NCI-H1417 treated with DMSO at 0.1 percent for 48 hours (cell line): ENCODE measurements at places on chromosomes 3 and 15.

DNA sequence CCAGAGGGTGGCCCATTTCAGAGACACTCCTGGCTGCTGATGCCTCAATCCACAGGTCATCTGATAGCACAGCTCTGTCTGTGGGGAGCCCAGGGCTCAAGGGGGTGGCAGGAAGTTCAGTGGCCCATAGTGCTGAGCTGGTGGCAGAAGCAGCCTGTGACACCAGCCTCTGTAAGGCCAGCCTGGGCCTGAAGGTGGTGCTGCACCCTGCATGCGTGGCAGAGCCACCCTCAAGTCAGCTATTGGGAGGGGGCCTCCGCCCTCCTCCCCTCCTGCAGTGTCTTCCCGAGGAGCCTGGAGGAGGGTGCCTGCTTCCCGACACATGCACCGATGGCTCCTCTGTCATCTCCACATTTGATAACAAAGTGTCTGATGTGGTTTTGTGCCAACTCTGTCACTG lies 3.0 kb downstream of the PLA1A start:
- DNase-seq, result no peak

DNA sequence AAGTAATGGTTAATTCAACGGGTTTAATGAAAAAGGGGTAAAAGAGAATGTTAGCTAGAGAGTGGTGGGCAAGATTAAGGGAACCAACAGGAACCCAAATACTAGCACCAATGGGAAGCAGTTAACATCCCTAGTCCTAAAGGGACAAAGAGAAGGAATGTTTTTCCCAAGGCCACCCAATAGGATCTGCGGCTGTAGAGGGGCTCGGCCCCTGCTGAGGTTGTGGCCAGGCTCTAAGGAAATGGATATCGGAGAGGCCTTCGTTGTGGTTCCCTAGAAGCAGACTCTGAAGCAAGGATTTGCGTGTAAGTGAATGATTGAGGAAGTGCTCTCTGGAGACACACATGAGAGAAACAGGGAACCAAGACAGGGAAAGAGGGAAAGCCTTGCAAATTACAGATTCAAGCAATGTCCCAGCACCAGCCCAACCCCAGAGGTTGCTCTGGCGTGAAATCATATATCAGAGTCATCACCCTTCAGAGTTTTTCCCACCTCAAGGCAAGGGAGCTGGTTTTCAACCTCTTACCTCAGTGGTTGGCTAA lies 83.6 kb upstream of the TNIK start:
- no peak for DNase-seq

DNA sequence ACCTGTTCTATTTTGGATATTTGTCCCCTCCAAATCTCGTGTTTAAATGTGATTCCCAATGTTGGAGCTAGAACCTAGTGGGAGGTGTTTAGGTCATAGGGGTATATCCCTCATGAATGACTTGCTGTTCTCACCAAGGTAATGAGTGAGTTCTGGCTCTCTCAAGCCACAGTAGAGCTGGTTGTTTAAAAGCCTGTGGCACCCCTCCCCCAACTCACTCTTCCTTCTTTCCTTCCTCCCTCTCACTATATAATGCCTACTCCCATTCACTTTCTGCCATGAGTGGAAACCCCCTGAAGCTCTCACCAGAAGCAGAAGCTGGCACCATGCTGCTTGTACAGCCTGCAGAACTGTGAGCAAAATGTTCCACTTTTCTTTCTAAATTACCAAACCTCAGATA lies 341.1 kb downstream of the SI start:
- DNase-seq, result no peak

GRCh38 chr3:153190923-153191322 lies 28.9 kb downstream of the RAP2B start:
- no peak for DNase-seq

- no peak for DNase-seq
These were observed 363.5 kb upstream of the NECTIN3 start for GRCh38 chr3:110708156-110708555.
